ENCODE measurements at places on chromosomes 12 and 14.

- no peak for DNase-seq
Observed at GRCh38 chr12:110254971-110255540, 26.0 kb upstream of the ATP2A2 start.

- DNase-seq, result no peak
Observed at GRCh38 chr12:22899184-22899583, 274.2 kb downstream of the ETNK1 start.

DNA sequence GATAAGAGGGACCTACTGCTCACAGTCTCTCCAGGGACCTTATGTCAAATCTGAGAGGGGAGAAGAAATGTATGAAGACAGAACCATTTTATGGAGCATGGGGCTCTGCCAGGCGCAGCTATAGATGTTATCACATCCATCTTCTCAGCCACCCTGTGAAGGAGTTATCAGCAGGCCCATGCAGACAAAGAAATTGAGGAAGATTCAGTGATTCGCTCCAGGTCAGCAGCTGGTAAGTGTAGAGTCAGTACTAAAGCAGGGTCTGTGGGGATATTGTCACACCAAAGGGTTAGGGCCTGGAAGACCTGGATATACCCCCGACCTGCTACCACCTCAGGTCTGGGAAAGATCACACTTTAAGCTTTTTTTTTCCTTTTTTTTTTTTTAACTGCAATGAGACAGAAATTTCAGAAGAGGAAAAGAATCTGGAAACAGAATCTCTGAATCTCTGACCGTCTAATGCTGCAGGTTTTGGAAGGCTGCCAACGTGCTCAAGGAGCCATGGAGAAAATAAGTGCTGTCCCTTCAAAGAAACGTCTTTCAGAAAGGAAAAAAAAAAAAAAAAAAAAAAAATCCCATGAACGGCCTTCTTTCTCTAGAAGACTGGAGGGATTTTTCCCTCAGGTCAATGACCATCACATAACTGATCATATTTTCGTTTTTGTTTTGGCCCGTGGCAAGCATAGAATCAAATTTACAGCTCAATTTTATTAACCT is 73.3 kb upstream of the PLEKHG7 start:
- no peak for DNase-seq

DNA sequence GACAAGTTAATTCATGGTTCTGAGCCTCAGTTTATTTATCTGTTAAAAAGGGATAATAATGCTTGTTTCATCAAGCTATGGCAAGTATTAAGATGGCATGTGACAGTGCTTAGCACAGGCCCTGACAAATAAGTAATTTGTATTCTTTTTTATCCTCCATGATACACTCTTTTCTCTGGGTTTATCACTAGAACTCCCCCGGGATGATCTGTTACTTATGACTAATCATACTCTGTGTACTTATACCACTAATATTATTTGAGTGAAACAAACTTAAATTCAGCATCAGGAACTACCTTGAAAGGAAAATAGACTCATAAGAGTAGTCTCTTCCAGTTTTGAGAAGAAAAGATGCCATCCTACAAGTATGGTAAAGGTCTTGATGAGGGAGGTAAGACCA is 283.8 kb downstream of the PAWR start:
- no peak for DNase-seq

- no peak for DNase-seq
Observed at GRCh38 chr12:26156201-26156871, 31.5 kb upstream of the BHLHE41 start.

- DNase-seq, result no peak
Observed at GRCh38 chr12:105369014-105369413, 38.5 kb downstream of the C12orf75 start.

DNA sequence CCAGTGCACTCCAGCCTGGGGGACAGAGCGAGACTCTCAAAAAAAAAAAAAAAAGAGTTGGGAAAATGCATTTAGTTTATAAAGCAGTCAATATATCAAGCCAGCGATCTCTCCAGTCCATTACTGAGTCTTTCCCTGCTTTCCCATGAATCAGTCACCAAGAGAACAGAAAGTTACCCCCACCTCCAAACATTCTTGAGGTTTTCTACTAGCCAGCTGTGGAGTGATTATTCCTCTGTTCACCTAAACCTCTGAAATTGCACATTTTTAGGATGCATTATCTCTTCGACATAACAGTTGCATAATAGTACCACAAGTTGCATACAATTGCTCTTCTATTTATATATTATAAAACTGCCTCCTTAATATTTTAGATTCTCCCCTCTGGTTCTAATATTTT is 134.8 kb upstream of the DIO3 start:
- DNase-seq, result no peak

DNA sequence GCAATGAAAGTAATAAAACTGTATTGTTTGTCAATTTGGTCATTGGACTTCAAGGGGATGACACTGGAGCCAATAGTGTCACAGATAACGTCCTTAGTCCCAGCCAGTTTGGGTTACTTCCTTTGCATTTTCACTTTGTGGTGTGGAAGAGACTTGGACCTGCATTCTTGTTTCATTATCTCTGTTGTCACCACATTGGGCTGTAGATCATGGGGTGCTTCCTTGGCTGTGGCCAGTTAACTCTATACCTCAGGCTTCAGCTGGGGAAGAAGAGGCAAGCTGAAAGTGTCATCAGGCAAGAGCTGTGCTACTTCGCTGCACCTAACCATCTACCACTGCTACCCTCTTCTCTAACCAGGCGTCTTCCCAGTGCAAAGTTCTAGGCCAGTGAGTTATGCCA is 15.1 kb upstream of the CISTR start:
- DNase-seq, result no peak

DNA sequence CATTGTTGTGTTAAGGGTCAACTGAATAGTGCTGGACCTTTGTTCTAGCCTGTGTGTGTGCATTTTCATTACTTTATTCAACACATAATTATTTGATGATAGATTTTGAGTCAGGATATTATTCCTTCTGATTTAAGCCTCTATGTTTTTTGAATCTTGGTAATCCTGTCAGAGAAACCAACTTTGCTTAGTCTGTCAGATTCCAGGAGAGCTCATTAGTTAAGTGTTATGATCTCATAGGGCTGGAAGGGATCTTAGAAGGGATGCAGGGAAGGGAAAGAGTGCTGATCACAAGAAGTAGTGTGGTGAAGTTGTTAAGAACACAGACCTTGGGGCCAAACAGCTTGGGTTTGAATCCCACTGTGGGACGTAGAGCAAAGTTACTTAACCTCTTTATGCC is 52.9 kb downstream of the SCN8A start:
- no peak for DNase-seq

GRCh38 chr12:76611533-76611932 is 52.0 kb upstream of the OSBPL8 start:
- no peak for DNase-seq

GRCh38 chr14:100317912-100318808 is 5.0 kb upstream of the SLC25A47 start:
- DNase-seq, result peak; percentile 54

DNA sequence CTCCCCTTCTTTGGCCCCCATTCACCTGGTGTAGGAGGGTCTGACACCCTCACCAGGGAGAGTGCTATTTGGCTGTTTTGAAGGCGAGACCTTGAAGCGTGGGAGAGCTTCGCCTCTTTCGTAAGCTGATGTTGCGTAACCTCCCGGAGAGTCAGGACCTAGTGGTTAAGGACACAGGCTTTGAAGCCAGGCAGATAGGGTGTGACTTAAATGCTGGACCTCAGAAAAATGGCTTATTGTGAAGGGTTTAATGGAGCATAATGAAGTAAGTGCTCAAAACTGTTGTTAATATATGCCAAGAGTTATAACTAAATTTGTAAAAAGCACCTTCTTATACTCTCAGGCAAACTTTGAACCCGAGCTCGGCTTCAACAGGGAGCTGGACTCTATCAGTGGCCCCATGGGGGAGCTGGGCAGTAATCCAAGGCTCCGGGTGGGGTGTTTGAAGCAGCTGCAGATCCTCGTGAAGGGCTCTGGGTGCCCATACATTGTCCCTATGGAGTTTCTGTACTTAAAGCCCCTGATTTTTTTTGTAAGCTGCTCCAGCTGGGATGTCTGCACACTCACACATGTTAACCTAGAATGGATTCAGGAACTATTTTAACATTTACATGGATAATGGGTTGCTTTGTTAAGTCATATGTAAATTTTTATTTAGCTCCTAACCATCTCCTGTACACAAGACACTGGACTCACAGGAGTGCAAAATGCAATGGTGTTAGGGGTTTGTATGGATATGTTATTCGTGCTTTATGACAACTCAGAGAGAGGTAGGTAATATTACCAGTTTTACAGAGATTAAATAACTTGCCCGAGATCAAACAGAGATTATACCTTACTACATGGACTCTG is 26.0 kb downstream of the PPFIBP1 start:
- no peak for DNase-seq

GRCh38 chr12:26058308-26058707 is 66.5 kb downstream of the BHLHE41 start:
- DNase-seq, result no peak

DNA sequence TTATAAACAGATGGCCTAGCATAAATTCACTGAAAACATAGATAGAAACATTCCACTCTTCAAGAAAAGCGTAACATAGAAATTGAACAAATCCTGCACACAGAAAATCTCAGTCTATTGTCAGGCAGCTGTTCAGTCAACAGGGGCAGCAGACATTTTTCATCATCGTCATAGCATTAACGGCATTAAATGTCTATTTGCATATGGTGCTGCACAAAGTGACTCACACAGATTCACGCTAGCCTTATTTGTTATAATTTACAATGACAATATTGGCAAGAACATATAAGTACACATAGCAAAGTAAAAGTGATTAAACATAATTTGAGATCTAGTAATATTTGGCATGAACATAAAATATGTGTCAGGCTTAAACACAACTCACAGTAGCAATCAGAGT is 95.7 kb downstream of the CEP128 start:
- DNase-seq, result no peak

GRCh38 chr12:65596514-65597091 is 227.7 kb upstream of the HMGA2 start:
- no peak for DNase-seq

DNA sequence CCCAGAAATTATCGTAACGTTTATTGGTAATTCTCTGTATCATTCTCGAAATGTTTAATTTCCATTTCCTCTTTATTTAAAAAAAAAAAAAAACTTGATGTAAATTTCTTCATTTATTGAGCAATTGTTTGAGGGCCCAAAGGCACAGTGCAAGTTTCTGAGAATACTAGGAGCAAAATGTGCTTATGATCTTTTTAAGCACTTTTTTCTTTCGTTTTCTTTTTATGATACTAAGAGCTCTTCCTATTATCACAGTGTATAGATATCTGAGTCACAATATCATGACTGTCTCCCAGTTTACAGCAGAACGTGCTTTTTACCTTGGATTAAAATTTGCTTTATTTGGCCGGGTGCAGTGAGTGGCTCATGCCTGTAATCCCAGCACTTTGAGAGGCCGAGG is 5.6 kb downstream of the ATP2A2 start:
- no peak for DNase-seq

GRCh38 chr12:30719060-30719459 is 23.4 kb upstream of the IPO8 start:
- no peak for DNase-seq

GRCh38 chr12:70194076-70194475 is 49.2 kb upstream of the CNOT2 start:
- DNase-seq, result no peak

- no peak for DNase-seq
Observed at GRCh38 chr12:132471011-132471857, 18.7 kb upstream of the FBRSL1 start.

DNA sequence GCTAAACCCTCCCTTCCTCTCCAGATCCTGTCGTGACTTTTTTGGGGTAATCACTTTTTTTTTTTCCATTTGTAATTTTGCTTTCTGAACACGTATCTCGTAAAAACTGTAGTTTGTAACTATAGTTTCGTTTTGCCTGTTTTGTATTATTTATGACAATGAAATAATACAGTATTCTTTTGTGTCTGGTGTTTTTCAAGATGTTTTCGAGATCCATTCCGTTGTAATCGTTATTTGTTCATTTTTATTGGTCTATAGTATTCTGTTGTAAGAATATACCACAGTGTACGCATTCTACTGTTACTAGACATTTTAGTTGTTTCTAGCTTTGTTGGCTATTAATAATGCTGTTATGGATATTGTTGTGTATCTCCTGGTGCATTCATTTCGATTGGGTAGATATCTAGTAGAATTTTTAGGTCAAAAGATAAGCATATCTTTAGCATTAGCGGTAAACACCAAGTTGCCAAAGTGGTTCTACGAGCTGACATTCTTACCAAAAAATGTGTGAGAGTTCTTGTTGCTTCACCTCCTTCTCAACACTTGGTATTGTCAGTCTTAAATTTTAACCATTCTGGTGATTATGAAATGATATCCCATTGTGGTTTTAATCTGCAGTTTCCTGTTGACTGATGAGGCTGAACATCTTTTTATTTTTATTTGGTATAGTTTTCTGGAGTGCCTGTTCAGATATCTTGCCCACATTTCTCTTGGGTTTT is 92.3 kb upstream of the EVL start:
- DNase-seq, result no peak
